Stimulated activated CD4-positive, alpha-beta T cell treated with anti-CD3 and anti-CD28 coated beads, Interleukin-2, amount 100 ng/mL, for 24 hours (primary cell): ENCODE measurements at places on chromosomes 7 and 10.

- no peak for DNase-seq
Measured at GRCh38 chr7:71191771-71192170, 59.8 kb downstream of the GALNT17 start.

DNA sequence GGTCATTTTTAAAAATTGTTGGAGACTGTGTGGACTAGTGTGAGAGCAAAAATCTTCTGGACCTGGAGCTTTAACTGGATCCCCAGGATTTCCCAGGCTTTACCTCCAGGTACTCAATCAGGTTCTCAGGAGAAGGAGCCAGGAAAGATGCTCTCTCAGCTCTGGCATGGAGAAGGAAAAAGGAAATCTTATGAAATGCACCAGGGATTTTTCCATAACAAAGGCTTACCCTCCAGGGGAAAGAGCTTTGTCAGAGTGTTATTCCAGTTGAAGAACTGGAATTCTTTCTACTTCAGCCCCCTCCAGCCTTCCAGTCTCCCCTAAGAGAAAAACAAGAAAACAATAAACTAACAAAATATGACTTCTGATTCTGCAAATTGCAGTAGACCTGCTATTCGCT, 436.7 kb upstream of the ANKRD30A start:
- no peak for DNase-seq

DNA sequence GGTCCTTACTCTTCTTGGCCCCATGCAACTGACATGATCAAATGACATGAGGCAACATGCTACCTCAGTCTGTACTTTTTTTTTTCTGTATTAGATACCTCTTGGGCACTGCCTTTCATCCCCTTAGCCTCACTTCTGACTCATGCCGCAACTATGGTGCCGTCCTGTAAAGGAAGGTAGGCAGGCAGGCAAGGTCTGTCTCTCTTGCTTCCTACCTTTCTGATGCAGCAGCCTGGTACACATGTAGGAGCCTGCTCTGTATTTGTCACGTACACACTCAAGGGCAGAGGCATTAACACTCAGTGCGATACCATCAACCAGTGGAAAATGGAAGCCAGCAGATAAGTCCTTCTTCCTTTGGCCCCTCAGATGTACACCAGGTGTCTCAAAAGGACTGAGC, 146.7 kb downstream of the ATE1 start:
- DNase-seq, result no peak

DNA sequence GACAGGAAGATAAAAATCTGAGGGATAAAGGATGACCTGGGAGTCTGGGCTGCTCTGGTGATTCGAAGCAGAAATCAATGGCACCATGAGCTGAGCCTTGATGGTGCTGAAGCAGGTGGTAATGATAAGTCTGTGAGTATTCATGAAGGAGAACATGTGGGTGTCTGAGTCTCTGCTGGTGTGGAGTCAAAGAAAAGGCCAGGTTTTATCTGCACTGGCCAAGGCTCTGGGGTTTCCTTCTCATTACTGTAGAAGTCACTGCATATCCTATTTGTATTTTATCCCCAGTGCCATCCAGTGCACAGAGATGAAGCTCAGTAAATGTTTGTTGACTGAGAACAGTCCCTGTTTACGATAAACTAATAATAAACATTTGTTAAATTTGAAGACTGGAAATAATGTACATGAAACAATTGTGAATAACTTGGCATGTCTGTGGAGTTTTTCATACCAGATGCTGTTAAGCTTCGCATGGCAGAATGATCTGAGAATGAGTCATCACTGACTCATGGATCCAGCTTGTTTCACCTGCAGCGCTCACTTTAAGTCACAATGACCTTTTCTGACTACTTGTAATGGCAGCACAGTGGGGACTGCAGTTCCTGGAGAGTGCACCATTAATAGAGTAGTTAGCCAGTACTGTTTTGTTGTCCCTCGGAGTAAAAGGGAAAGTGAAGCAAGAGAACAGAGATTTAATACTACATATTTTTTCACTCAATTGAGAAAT, 538.5 kb downstream of the HTR7 start:
- DNase-seq, result no peak
